ENCODE measurements at places on chromosomes 3 and 15.

- DNase-seq: no peak
These were observed 1044.1 kb upstream of the NR2F2 start for GRCh38 chr15:95286352-95286880.

DNA sequence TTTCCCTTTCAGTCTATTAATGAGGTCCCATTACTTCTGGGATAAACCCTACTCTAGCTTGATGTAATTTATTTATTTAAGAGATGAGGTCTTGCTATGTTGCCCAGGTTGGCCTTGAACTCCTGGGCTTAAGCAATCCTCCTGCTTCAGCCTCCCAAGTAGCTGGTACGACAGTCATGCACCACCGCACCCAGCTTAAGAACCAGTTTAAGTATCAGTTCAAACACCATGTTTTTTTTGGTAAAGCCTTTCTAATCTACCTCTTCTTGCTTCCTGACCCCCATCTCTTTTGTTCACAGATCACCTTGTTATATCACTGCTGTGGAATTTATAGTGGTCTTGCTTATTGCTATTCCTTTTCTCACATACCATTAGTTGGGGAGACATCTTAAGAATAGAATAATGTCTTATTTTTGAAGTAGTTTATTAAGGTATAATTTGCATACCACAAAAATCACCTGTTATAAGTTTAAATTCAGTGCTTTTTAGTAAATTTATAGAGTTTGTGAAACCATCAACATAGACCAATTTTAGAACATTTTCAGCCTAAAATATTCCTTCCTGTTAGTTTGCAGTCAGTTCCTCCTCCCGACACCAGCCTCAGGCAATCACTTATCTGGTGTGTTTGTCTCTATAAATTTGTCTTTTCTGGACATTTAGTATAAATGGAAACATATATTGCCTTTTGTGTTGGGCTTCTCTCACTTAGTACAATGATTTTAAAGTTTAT is 257.9 kb downstream of the PDCD6IP start:
- no peak for DNase-seq

DNA sequence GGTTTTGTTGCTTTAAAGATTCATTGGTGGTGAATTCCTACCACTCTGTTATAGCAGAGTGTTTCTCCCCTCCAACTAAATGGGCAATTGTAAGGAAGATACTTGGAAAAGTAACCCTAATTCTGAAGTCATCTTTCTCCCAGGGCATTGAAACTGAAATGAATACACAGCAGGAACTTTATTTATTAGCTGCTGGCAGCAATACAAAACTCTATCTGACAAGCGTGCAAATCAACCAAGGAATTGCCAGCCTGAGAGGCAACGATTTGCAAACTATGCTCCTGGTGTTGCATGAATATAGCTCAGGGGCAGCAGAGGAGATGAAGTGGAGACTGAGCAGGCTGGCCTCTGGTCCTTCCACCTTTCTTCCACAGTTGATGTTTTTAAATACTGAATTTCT is 48.9 kb downstream of the CD200R1 start:
- no peak for DNase-seq

GRCh38 chr3:140160553-140160952 is 225.6 kb downstream of the CLSTN2 start:
- DNase-seq: no peak

DNA sequence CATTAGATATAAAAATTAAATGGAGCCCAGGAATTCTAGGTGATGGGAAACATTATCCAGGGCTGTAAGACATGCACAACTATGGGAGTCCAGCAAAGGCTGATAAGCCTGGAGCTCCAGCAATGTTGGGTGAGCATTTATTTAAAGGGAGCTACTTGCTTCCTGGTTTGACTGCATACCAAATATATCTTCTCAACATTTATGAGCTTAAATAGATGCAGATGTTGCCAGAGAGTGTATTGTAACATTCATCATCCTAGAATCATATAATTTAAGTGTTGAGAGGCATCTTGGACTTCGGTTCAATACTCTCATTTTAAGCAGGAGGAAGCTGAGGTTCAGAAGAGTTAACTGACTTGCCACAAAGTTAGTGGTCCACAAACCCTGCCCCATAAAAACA is 12.2 kb upstream of the POLR2M start:
- DNase-seq: no peak

DNA sequence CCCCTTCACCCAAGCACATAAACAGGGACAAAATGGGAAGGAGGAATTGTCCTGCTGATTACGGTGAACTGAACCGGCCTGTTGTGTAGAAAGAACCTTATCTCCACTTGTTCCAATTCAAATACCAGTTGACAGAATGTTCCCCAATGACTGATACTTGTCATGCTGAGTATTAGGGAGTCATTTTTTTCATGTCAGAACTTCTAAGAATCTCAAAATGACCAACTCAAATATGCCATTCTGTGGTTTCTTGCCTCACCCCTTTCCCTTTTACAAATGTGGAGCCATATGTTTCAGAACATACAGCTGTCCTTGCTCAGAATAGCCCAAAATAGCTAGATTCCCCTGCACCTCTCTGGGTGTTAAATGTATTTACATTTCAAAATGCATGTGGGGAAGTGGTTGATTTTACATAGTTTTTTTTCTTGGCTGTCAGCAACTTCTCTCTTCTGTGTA is 405.9 kb upstream of the TBL1XR1 start:
- no peak for DNase-seq

GRCh38 chr3:13538520-13539291 is 10.2 kb upstream of the FBLN2 start:
- DNase-seq: no peak

DNA sequence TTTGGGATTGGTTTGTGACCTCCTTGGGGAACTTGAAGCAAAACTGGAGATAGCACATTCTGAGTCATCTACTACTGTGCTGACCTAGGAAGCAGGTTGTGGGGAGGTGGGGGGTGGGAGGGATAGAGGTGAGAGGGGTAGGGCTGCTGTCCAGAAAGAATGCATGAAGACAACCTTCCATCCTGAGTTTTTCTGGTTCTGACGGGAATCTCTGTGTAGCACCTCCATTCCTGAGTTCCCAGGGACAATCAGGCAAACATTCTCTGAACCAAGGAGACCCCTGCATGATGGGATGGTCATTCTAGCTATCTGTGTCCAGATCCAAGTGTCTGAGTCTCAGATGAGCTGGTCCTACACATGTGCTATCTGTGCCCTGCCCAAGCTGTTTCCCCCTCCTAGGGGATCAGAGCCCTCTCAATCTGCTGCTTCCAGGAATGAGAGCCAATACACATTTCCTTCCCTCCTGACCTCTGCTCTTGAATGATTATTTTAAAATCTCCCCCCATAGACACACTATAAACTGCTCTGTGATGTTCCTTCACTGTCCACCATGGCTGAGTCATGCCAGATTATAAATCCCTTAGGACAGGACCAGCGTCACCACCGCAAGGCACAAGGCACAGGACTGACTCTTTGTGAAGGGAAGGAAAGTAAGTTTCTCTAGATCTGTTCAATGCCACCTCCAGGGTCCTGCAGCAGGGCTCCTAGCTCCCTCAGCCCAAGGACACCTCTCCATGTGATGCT is 2.2 kb upstream of the CD276 start:
- DNase-seq: no peak

- peak; percentile 92 for DNase-seq
These were observed 74.6 kb downstream of the PRICKLE2 start for GRCh38 chr3:64150623-64151207.

DNA sequence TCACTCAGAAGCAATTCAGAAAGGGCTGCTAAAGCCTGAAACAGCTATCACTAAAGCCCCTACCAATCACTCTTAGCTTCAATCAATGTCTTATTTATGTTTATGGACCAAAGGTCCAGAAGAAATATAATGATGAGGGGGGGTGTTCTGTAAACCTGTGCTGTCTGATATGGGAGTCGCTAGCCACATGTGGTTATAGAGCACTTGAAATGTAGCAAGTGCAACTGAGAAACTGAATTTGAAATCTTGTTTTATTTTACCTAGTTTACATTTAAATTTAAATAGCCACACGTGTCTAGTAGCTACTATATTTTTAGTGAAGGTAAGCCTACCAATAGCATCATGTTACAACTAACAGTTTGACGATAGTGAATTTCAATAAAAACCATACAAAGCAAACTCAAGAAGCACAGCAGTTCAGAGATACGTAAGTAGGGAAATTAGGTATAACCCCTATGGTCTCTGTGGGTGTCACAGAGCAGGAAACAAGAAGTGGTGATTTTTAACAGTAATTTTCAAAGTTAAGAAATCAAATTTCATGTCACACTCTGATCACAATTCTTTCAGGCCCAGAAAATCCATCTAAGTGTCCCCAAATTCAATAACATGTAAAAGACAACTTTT is 3.6 kb downstream of the POU1F1 start:
- no peak for DNase-seq

DNA sequence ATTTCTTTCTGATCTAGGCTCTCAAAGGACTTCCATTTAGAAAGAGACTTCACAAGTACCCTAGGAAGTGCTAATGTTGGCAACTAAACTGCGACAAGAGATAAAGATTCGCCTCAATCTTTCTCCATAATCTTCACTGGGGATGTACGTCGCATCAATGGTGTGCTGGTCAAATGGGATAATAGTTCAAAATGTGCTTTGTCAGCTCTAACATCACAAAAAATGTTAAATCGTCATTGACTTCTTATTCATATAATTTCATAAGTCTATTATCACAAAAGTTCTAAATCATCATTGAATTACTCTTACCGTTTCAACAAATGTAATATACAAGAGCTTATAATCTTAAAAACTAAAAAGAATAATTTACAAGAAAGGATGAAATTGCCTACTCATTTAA is 727.7 kb downstream of the ROBO1 start:
- no peak for DNase-seq

Data from chondrocyte (in vitro differentiated cells).